HepG2 (cell line): ENCODE measurements at places on chromosomes 3 and 15. TPM values are rescaled to one million over a fixed set of nuclear protein-coding genes. Genes with fewer than 3 reads are reported as not detected.

DNA sequence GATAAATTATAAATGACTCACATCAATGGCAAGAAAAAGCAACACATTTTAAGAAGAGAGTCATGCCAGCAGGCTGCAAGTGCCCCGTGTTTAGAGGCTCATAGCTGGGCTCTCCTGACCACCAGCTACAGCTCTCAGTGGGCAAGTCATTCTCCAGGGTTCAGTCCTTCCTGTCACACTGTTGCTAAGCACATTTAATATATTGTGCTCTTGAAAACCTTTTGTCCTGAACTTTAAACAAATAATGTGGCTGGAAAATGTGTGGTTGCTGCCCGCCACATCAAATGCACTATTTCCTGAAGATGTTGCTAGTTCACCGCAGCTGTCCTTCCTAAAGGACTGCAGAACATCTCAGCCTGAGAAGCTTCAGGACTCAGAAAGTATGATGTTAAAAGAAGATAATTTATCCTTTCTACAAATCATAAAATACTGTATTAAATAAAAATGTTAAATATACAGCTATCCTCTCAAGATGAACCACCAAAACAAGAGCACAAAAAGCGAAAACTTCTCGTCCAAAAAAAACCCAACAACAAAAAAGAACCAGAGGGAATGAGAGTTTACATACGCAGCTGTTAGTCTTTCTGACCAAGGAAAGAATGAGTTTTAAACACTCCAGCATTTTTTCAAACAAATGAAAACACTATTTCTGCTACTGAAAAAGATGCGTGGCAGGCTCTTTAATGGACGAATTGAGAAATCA lies 951 bp downstream of the TARS3 start:
- H3K27me3 ChIP-seq = no peaks in the 10 kb centered on the region
- peak overlapping the region; percentile 93 for H3K27ac ChIP-seq
- DNase-seq = no peak
- H3K4me3 ChIP-seq = peak overlapping the region; percentile 80
- peaks cover 21% of the 10 kb centered on the region for H3K4me1 ChIP-seq

Gene TBCCD1
- 16.2 and 20.1 TPM in 2 replicates for total RNA-seq

DNA sequence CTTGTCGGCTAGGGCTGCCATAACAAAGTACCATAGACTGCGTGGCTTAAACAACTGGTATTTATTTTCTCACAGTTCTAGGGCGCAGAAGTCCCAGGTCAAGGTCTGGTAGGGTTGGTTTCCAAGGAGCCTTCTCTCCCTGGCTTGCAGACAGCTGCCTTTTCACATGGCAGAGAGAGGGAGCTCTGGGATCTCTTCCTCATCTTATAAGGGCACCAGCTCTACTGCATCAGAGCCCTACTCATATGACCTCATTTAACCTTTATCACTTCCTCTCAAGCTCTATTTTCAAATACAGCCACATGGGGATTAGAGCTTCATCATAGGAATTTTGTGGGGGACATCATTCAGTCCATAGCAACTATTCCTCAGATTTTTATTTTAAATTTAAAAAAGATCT lies 17.6 kb upstream of the PAQR9 start:
- no peak overlapping the region for H3K4me3 ChIP-seq
- no peak overlapping the region for H3K27ac ChIP-seq
- no peaks in the 10 kb centered on the region for H3K36me3 ChIP-seq
- no peak for DNase-seq
- H3K27me3 ChIP-seq = no peaks in the 10 kb centered on the region

- H3K27ac ChIP-seq = no peak overlapping the region
- H3K4me3 ChIP-seq = no peak overlapping the region
- DNase-seq = no peak
- no peaks in the 10 kb centered on the region for H3K36me3 ChIP-seq
- H3K27me3 ChIP-seq = no peaks in the 10 kb centered on the region
- H3K4me1 ChIP-seq = peaks cover 40% of the 10 kb centered on the region
These were observed 298.3 kb upstream of the TBL1XR1 start for GRCh38 chr3:177495566-177495965.

Gene CLEC3B
- total RNA-seq = not detected in 2 replicates

DNA sequence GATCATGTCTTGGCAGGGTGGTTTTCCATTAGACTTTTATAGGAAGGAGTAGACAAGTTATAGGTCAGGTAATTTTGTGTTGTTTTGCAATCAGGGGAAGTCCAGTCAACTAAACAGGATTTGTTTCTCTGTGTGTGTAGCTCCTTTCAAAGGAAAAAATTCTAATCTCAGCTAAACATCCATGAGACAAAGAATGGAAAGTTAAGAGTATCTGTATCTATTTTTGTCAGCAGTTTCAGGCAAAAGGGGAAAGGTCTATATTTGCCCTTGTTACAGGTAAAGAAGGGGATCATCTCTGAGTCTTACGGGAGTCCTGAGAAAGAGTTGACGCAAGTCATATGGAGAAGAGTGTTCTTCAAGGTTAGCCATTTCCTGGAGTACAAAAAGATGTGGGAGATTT lies 79.3 kb downstream of the GAP43 start:
- H3K4me3 ChIP-seq = no peak overlapping the region
- no peak overlapping the region for H3K27ac ChIP-seq
- H3K27me3 ChIP-seq = no peaks in the 10 kb centered on the region
- no peak for DNase-seq

Gene RPL14
- 1,291 and 1,534 TPM in 2 replicates for total RNA-seq

DNA sequence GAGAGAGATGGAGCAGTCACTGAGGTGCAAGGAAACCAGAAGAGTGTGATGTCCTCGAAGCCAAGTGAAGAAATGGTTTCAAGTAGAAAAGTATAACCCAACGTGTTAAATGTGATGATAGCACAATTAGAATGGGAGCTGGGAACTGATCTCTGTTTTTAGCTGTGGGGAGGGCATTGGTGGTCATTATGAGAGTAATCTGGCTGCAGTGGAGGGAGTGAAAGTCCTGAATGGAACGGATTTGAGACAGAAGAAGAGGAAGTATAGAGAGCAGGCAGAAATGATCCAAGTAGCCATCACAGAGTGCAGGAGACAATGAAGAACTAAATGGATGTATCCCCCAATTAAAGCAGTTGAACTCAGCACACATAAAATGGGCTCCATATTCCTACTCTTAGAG lies 235.3 kb downstream of the IGSF11 start:
- no peak overlapping the region for H3K4me3 ChIP-seq
- no peak overlapping the region for H3K27ac ChIP-seq
- DNase-seq = no peak
- peaks cover 10% of the 10 kb centered on the region; the same call in 1 of the 2 replicates for H3K4me1 ChIP-seq
- no peaks in the 10 kb centered on the region for H3K36me3 ChIP-seq

GRCh38 chr3:55668359-55668758 lies 181.3 kb upstream of the WNT5A start:
- H3K27me3 ChIP-seq = no peaks in the 10 kb centered on the region
- no peak overlapping the region for H3K4me3 ChIP-seq

GRCh38 chr3:126467611-126467955 lies 8.1 kb downstream of the ZXDC start:
- H3K36me3 ChIP-seq = peaks cover 24% of the 10 kb centered on the region
- H3K27ac ChIP-seq = no peak overlapping the region
- no peak overlapping the region for H3K4me3 ChIP-seq
- DNase-seq = no peak
- no peaks in the 10 kb centered on the region for H3K27me3 ChIP-seq

GRCh38 chr3:59876533-59877062 lies 826.8 kb upstream of the CFAP20DC start:
- H3K27ac ChIP-seq = no peak overlapping the region
- no peaks in the 10 kb centered on the region for H3K27me3 ChIP-seq
- H3K36me3 ChIP-seq = no peaks in the 10 kb centered on the region
- no peak for DNase-seq

- no peak for DNase-seq
- H3K4me1 ChIP-seq = peaks cover 47% of the 10 kb centered on the region
These were observed 34.5 kb downstream of the PSTPIP1 start for GRCh38 chr15:77029166-77030047.

DNA sequence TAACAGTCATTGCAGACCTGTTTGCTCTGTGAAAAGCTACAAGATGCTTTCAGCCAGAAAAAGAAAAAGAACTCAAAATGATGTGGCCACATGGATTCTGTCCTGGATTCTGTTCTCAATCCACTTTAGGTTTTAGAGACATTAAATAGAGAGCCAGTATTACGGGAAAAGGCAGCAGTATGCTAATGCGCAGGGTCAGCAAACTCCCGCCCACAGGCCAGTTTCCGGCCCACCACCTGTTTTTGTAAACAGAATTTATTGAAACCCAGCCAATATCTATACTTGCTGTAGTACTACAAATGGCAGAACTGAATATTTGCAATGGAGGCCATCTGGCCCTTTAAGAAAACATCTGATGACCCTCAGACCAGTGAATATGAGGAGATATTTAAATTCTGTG lies 416.1 kb downstream of the ERC2 start:
- no peak for DNase-seq
- no peaks in the 10 kb centered on the region for H3K36me3 ChIP-seq
- no peaks in the 10 kb centered on the region for H3K4me1 ChIP-seq
- no peaks in the 10 kb centered on the region for H3K27me3 ChIP-seq
- no peak overlapping the region for H3K27ac ChIP-seq
- no peak overlapping the region for H3K4me3 ChIP-seq

Gene ISLR2
- not detected in 2 replicates for total RNA-seq

Gene TMEM40
- not detected in 2 replicates for total RNA-seq

Gene TRPM1
- not detected in 2 replicates for total RNA-seq

Gene CD96
- not detected in 2 replicates for total RNA-seq

DNA sequence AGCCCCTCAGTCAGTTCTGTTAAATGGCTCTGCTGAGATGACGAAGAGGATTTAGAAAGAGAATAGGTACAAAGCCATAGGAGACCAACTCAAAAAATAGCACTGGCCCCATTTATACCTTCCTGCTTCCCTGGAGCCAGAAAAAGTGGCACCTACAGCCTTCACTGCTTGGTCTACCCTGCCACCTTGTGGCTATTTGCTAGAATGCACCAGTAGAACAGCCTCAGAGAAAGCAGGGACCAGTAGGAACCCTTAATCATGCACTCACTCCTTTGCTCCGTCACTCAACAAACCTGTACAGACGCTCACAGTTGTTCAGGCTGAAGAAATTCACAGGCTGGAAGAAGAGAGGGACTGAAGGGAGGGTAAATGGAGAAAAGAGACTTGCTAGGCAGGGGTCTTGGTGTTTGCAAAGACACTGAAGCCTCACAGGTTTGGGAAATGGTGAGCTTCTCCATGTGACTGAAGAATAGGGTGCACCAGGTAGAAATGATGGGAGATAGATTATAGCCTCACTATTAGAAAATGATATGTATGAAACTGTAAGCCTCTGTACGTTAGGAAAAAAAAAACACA lies 12.1 kb upstream of the RTP2 start:
- no peak overlapping the region for H3K27ac ChIP-seq
- no peaks in the 10 kb centered on the region for H3K36me3 ChIP-seq
- peak; percentile 74 for DNase-seq
- peaks cover 30% of the 10 kb centered on the region for H3K4me1 ChIP-seq

Gene FBN1
- 1.7 and 3.0 TPM in 2 replicates for total RNA-seq

Gene PLA2G4D
- 0.04 TPM in 1 of 2 replicates, not detected in the other for total RNA-seq

DNA sequence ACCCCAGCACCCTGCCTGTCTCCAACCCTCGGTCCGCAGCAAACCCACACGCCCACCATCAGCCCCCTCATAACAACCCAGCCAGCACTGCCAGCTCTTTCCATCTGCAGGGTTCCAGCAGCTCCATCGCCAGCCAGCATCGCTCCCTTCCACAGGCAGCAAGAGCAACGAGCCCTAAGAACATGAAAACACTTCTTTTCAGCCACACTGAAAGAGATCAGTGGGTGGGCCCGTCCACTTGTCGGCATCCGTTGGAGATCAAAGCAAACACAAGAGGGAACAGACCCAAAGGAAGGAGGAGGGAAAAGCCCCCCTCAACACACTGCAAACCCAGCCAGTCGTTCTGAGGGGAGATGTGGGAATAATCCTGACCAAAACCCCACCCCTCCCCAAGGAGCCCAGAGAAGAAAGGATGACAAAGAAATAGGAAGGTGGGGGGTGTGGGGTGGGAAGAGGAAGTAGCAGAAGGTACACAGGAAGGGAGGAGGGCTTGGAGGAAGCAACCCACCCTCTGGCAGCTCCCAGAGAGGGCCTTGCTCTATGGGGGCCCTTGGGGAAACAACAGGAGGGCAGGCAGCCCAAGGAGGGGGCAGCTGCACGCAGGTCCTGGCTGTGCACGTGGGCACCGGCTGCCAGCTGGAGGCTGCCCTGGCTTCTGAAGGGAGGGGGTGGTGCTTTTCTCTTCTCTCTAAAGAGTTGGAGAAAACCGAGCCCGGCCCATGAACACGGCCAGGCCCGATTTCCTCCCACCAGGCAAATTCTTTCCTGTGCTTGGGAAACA lies 473.6 kb upstream of the PROK2 start:
- no peaks in the 10 kb centered on the region for H3K36me3 ChIP-seq
- H3K4me1 ChIP-seq = no peaks in the 10 kb centered on the region
- no peak overlapping the region for H3K27ac ChIP-seq
- H3K27me3 ChIP-seq = no peaks in the 10 kb centered on the region; the same call in 1 of the 2 replicates
- H3K4me3 ChIP-seq = no peak overlapping the region

Gene ITIH1
- total RNA-seq = 9.8 and 12.3 TPM in 2 replicates

DNA sequence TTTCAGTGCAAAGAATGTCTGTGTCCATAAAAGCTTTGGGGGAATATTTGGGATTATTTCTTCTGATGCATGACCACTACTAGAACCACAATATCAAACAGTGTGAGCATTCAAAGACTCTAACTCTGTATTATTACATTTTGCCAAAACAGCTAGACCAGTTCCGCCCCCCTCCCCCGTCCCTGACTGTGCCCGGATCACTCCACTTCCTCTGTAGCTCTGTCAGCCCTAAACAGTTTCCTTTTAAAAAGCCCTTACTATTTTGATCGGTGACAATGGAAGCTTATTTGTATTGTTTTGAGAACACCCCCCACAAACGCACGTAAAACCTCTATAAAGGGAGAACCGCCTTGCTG lies 36.6 kb upstream of the EPHB3 start:
- peaks cover 38% of the 10 kb centered on the region for H3K27me3 ChIP-seq
- no peak overlapping the region for H3K27ac ChIP-seq
- no peak for DNase-seq
- peak overlapping the region; percentile 65 for H3K4me3 ChIP-seq
- peaks cover 11% of the 10 kb centered on the region; the same call in 1 of the 2 replicates for H3K4me1 ChIP-seq
- no peaks in the 10 kb centered on the region for H3K36me3 ChIP-seq

Gene GOLGA8S
- total RNA-seq = 0.02 TPM in 1 of 2 replicates, not detected in the other

GRCh38 chr3:147462856-147463255 lies 53.7 kb downstream of the ZIC1 start:
- no peak for DNase-seq
- H3K4me1 ChIP-seq = no peaks in the 10 kb centered on the region
- H3K4me3 ChIP-seq = no peak overlapping the region
- H3K27me3 ChIP-seq = no peaks in the 10 kb centered on the region

GRCh38 chr15:92224843-92225242 lies 168.8 kb upstream of the ST8SIA2 start:
- DNase-seq = no peak
- no peak overlapping the region for H3K27ac ChIP-seq
- H3K27me3 ChIP-seq = no peaks in the 10 kb centered on the region
- no peaks in the 10 kb centered on the region for H3K36me3 ChIP-seq
- H3K4me1 ChIP-seq = no peaks in the 10 kb centered on the region
- H3K4me3 ChIP-seq = no peak overlapping the region

Gene GPR160
- 12.1 and 14.0 TPM in 2 replicates for total RNA-seq

GRCh38 chr3:121998611-121999473 lies 23.2 kb downstream of the ILDR1 start:
- no peak overlapping the region for H3K27ac ChIP-seq
- no peak overlapping the region for H3K4me3 ChIP-seq
- DNase-seq = no peak

Gene CDHR4
- not detected in 2 replicates for total RNA-seq

Gene MOBP
- not detected in 2 replicates for total RNA-seq
